ENCODE measurements at places on chromosomes 2 and 18. TPM values are rescaled to one million over a fixed set of nuclear protein-coding genes. Genes with fewer than 3 reads are reported as not detected.

DNA sequence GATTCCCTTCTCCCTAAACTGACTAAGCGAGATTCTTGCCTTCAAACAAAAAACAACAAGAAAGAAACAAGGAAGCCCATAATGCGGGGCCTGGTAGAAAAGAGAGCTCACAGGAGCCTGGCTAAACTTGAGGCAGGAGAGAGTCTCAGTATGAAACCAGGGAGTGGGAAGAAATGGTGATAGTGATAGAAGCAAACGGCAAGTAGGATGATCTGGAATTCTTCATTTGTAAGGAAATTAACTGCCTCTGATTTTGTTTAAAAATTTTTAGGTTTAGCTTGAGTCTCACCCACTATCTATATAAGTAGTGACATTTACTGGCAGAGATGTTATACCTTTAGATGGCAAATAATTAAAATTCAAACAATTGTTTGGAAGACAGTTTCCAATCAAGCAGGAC, 1356.5 kb upstream of the LRRTM1 start:
- DNase-seq, result no peak

DNA sequence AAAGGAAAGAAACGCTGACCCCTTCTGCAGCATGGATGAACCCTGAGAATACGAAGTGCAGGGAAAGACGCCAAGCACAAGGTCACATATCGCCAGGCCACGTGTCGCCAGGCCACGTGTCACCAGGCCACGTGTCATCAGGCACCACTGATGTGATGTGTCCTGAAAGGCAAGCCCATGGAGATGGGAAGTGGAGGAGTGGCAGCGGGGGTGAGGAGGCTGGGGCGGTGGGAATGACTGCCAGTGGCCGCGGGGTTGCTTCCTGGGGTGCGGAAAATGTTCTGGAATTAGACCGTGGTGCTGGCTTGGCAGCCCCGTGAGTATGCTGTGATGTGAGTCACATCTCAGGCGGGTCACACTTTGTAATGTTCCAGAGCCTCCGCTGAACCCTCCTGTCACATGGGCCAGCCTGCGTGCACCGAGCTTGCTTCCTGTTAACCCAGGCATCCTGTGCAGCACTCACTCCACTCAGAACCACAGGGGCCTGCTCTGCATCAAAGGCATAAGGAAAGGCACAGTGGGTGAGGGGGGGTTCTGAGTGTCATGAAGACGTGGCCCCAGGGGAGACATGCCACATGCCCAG, 39.0 kb downstream of the SLC66A2 start:
- DNase-seq, result peak; percentile 38

Gene RSAD2
- 0.25 TPM for total RNA-seq

Gene SFT2D3
- total RNA-seq, result 4.9 TPM

Gene PSMA8
- total RNA-seq, result not detected

Gene CDKL4
- total RNA-seq, result 0.25 TPM

GRCh38 chr2:189830510-189830909, 46.3 kb downstream of the PMS1 start:
- DNase-seq, result no peak

GRCh38 chr18:59249199-59249774, 24.0 kb downstream of the RAX start:
- DNase-seq, result peak; percentile 27

Gene ZC3H6
- 1.8 TPM for total RNA-seq

Gene ARHGEF33
- under 0.01 TPM for total RNA-seq

DNA sequence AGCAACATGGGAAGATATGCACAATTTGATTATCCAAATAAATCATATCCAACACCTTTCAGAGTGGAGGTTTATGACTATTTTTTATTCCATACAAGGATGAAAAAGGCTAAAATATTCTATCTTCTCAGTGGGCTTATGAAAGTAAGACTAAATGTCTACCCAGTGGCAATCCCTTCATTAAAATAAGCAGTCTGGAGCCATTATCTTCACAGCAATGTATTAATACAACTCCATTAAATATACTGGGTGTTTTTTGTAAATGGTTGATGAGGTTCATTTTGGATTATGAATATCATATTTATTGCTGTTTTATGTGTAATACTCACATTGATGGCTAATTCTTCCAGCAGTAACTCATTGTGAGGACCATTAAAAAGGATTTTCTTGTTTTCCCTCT, 352.7 kb upstream of the SOX11 start:
- DNase-seq, result no peak

DNA sequence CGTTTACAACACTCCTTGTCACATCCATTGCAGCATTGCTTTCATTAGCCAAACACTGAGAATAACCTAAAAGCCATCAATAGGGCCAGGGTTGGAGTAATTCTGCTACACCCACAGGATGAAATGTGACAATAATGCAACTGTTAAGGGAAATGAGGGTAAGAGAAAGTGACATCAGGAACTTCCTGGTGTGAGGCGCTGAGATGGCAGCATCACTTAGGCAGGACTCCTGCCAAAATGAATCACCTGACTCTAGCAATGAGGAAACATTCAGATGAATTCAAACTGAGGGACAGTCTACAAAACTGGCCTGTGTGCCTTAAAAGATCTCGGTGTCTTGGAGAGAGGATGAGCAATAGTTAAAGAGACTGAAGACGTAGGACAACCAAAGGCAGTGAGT, 115.6 kb upstream of the AGAP1 start:
- no peak for DNase-seq

Gene GDF7
- total RNA-seq, result 17.2 TPM

DNA sequence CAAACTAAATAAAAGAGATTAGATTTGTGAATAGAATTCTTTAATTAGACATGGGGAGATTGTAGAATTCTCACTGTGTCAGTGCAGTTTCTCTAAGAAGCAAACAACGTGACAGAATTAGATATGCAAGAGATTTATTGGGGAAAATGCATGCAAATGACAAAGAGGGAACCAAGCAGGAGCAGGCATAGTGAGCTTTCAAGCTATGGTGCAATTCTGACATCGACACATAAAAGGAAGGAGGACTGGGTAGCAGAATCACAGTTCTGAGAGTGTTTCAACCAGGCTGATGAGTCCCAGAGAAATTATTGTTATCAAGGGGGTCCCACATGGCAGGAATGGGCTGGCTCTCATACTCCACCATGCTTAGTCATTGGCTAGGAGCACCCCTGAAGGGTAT, 338.4 kb downstream of the FIGN start:
- no peak for DNase-seq

DNA sequence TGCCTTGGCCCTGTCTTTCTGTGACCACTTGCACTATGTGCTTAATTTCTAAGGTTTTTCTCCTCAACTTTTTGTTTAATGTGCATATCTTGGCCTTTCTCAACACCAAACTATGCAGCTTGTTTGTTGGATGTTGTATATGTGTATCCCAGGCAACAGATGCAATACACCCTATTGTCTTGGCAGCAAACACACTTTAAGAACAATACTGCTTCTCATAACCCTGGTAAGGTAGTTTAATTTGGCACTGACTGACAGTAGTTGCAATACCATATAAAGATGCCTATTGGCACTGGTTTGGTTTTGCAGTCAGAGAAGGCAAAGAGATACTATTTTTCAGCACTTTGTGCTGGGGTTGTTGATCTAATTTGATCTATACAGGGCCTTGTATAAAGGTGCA, 360.7 kb upstream of the CWC22 start:
- peak; percentile 4 for DNase-seq

Gene ACTR1B
- 62.0 TPM for total RNA-seq

Gene LBX2
- 0.39 TPM for total RNA-seq

DNA sequence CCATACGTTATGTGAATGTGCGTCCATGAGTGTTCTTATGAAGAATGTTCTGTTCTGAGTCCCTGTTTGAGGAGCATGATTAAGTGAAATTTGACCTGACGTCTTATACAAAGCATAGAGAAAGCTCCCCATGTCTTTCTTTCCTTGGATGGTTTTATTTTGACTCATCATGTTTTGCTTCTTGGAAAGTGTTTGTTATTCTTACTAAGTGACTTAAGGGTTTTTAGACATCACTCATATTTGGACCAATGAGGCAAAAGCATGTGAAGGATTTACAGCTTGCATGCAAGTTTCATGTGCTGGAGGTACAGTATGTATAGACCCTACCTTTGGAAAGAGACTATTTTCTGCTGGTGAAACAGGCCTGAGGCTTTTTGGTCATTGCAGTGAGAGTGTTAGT, 33.5 kb upstream of the ZEB2 start:
- peak; percentile 62 for DNase-seq
